Activated T-cell treated with anti-CD3 and anti-CD28 coated beads for 24 hours (primary cell): ENCODE measurements at places on chromosomes 1 and 21.

- DNase-seq, result no peak
Observed at GRCh38 chr1:232982238-232982944, 32.0 kb downstream of the NTPCR start.

GRCh38 chr1:152367436-152367835, 7.6 kb upstream of the FLG2 start:
- no peak for DNase-seq

- DNase-seq, result no peak
Observed at GRCh38 chr1:209062081-209062620, 521.4 kb upstream of the CAMK1G start.

- DNase-seq, result no peak
Observed at GRCh38 chr1:47751193-47751592, 246.0 kb downstream of the TRABD2B start.

DNA sequence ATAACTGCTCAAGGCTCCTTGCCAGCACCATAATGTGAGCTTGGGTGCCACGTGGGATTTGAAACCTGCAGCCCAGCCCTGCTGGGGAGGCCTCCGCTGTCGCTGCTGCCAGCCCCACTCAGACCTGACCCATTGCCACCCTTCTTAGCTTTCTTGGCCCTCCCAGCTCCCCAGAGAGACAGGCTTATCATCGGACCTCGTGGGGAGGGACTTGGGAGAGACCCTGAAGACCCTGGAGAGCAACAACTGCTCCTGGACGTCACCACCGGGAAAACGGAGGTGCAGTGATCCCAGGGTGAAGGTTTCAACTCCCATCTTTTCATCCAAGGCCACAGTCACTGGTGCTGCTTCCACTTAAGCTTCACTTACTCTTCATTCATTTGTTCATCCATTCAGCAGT, 596.1 kb downstream of the PTPRU start:
- DNase-seq, result no peak

DNA sequence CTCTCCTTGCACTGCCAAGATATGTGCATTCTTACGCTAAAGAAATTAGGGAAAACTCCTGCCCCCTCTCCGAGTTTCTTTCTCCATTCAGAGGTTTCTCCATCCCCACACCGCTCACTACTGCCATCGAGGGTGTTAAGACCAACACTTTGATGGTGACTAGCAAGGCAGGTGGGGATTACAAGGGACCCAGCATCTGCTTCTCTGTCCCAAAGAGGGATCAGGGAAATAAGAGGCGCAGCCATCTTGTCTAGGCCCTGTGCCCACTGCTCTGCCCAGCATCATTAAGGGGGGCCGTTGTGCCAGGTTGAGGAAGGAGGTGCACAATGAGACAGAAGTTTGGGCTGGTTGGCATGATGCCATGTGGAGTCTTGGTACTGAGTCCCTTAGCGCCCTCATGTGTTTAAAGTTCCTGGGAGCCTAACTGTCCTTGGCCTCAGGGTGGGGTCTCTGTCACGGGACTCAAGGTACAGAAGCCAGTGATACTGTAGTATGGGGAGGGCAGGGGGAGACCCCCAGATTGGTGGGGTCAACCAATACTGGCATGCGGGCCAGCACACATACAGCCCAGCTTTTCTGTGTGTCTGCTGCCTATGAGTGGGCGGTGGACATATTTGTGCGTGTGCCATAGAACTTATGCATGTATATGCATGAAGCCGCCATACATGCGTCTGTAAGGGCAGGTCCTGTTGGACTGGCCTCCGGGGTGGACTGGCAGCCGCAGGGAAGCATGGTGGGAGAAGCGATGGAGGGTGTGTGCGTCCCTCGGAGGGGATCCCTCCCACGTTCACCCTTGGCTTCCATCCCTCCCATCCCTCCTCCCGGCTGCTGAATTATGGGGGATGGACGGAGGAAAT, 5.5 kb downstream of the EFNA3 start:
- no peak for DNase-seq

DNA sequence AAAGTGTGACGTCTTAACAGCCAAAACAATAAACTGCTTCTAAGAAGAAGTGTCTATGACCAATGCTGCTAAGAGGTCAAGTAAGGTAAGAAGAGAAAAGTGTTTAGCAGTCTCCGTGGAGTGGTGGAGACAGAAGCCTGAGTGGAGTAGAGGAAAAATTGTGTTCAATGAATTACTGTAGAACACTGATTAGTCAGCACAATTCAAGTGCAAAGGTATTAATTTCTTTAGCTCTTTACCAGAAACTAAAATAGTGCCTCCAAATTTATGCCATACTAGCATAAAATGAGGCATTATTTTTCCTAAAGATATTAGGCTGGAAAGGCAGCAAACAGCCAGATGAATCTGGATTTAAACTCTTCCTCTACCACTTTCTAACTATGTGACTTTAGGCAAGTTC, 56.1 kb downstream of the PIK3R3 start:
- DNase-seq, result no peak

- no peak for DNase-seq
Observed at GRCh38 chr1:200257235-200257634, 152.6 kb downstream of the ZNF281 start.

GRCh38 chr1:84856726-84857270, 36.2 kb downstream of the LPAR3 start:
- DNase-seq, result no peak

- no peak for DNase-seq
Observed at GRCh38 chr1:245365095-245366020, 210.6 kb downstream of the KIF26B start.

DNA sequence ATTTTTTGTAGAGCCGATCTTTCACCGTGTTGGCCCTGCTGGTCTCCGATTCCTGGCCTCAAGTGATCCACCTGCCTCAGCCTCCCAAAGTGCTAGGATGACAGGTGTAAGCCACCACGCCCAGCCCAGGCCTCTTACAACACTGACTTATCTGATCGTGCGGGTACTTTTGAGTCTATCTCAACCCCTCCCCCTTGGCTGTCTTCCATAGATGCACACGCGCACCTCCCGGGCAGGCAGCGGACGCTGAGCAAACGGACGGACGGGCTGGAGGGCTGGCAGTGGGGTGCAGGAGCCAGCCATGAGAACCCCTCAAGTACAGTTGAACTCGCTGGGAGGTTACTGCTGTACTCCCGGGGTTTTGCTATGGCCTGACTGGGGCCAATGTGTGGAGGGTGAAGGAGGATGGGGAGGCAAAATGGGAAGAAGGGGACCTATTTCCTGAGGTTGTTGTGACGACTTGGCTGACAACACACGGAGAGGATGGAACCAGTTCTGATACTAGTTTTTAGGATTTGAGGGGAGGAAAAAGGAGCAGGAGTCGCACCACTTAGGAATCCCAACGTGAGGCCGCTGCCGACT, 959 bp downstream of the CD58 start:
- no peak for DNase-seq

DNA sequence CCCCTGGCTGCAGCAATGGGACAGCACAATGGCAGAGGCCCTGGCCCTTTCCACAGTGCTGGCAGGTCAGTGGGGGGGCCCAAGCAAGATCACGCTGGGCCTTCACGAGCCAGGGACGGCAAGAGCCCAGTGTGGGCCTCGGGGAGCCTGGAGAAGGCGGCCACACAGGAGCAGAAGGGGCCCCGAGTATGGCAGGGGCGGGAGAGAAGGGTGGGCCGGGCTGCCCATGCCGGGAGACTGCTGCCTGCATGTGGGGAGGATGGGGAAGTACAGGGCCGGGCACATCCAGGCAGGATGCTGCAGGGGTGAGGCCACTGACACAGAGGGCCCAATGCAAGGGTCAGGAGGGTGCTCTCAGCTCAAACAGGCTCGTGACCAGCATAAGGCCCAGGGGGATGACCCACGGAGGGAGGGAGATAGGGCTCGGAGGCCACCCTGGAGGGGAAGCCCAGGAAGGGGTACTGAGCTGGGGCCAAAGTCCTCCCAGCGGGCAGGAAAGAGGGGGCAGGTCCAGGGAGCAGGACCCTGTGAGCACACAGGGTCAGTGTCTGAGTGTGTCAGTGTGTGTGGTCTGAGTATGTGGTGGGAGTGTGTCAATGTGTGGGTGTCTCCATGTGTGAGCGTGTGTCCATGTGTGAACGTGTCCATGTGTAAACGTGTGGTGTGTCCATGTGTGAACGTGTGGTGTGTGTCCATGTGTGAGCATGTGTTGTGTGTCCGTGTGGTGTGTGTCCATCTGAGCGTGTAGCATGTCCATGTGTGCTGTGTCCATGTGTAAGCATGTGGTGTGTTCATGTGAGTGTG, 13.1 kb downstream of the SLC19A1 start:
- DNase-seq, result no peak

GRCh38 chr1:147475488-147475887, 65.8 kb upstream of the BCL9 start:
- no peak for DNase-seq

- no peak for DNase-seq
Observed at GRCh38 chr1:226476648-226477319, 68.9 kb upstream of the PARP1 start.

- DNase-seq, result no peak
Observed at GRCh38 chr21:29295066-29295650, 3.6 kb upstream of the BACH1 start.

DNA sequence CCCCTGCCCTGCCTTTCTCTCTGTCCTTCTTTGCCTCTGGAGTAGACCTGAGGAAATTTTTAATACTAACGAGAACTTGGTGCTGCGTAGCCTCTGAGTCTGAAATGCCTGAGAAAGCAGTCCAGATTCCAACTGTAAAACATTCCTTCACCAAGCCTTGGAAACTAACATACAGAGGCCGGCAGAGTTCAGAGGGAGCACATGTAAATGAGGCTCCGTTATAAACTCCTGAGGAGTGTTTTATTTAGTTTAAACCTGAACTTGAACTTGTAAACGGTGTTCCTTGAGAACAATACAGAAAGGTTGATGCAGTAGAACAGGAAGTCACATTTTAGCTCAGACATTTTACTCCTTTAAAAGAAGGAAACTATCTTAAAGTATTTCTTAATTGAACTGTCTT, 280.7 kb downstream of the TM2D1 start:
- DNase-seq, result no peak

- DNase-seq, result no peak
Observed at GRCh38 chr1:103371234-103371633, 154.3 kb upstream of the RNPC3 start.

- peak; percentile 35 for DNase-seq
Observed at GRCh38 chr1:21651214-21652042, 17.7 kb downstream of the RAP1GAP start.

DNA sequence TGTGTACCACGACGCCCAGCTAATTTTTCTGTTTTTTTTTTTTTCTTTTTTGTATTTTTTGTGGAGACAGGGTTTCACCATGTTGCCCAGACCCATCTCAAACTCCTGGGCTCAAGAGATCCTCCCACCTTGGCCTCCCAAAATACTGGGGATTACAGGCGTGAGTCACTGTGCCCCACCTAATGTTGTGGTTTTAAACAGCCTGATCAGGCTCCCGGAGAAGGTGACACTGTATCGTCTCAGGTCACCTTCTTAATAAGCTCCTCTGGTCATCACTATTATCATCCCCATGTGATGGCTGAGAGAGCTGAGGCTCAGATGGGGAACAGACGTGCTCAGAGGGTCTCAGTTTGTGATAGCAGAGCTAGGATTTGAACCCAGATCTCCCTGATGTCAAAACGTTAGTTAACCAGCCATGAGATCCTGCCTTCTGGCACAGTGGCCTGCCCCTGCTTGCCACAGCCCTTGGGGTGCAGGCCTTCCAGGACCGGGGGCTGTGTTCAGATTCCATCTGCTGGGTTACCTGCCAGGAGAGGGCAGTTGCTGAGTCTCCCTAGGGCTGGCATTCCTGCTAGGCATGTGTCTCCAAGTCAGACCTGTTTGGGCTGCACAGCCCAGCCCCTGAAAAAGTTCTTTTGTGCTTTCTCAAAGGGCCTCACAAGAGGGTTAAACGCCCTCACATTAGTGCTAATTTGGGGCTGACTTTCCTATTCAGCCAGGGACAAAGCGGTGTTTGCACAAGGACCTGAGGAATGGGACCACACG, 32.7 kb upstream of the GRHL3 start:
- DNase-seq, result no peak

GRCh38 chr1:43450251-43450941, 3.3 kb downstream of the HYI start:
- no peak for DNase-seq
